ENCODE measurements at places on chromosomes 4 and X.

DNA sequence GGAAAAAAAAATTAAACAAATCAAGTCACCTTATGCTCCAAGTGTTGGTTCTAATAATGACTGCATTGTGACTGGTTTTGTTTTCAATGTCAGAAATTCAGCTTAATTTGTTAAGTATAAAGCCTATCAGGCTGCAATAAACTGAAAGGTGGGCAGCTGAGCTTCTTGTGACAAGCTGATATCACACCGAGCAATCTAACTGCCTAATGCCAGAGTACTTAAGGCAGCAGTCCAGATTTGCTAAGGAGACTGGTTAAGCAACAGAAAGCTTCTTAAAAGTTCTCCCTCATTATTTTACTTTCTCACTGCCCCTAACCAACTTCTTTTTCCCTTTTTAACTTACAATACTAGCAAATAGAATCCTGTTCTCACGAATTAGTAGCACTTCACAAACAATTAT lies 201.0 kb downstream of the MAB21L2 start:
- no peaks in the 10 kb centered on the region for H3K36me3 ChIP-seq
- no peaks in the 10 kb centered on the region for H3K27me3 ChIP-seq
- DNase-seq, result no peak
- H3K4me3 ChIP-seq, result no peak overlapping the region

DNA sequence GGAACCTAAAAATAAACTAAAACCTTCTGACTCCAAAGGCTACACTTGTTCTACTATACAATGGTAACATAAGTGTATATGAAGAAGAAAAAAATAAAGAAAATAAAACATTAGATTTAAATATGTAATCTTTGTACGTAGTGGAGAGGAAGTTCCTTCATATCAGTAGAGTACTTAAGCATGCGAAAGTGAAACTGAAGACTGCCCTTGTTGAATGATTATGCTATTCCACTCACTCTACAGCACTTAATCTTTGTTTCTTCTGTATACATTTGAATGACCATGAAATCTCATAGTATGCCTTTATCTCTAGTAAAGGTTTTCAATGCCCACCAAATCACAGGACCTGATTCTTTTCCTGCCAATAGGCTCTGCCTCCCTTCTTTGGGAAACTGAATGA lies 78.9 kb downstream of the NDST3 start:
- H3K4me3 ChIP-seq, result no peak overlapping the region
- H3K36me3 ChIP-seq, result no peaks in the 10 kb centered on the region
- H3K4me1 ChIP-seq, result no peaks in the 10 kb centered on the region
- no peak for DNase-seq

- H3K27me3 ChIP-seq, result no peaks in the 10 kb centered on the region
- no peak for DNase-seq
- no peak overlapping the region for H3K27ac ChIP-seq
- no peak overlapping the region for H3K4me3 ChIP-seq
- no peaks in the 10 kb centered on the region for H3K4me1 ChIP-seq
Observed at GRCh38 chr4:14023036-14023435, 395.5 kb upstream of the BOD1L1 start.

DNA sequence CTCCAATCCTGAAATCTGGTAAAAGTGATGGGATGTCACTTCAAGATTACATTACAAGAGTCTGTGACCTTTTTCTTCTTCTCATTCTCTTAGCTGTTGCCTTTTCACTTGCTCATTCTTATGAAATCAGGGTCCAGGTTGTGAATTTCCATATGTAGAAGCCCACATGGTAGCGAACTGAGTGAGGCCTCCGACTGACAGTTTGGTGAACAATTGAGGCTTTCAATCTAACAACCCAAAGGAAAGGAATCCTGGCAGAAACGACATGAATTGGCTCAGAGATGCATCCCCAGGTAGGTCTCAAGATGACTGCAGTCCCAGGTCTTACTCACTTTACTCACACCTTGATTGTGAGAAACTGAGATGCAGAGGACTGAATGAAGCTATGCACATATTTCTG lies 203.4 kb upstream of the FAT4 start:
- DNase-seq, result no peak
- H3K27ac ChIP-seq, result no peak overlapping the region
- no peaks in the 10 kb centered on the region for H3K4me1 ChIP-seq
- H3K4me3 ChIP-seq, result no peak overlapping the region
- H3K36me3 ChIP-seq, result no peaks in the 10 kb centered on the region
- no peaks in the 10 kb centered on the region for H3K27me3 ChIP-seq

GRCh38 chr4:133484287-133484686 lies 335.2 kb downstream of the PCDH10 start:
- no peak overlapping the region for H3K4me3 ChIP-seq
- H3K27ac ChIP-seq, result no peak overlapping the region
- DNase-seq, result no peak
- no peaks in the 10 kb centered on the region for H3K27me3 ChIP-seq
- H3K36me3 ChIP-seq, result no peaks in the 10 kb centered on the region
- no peaks in the 10 kb centered on the region for H3K4me1 ChIP-seq

DNA sequence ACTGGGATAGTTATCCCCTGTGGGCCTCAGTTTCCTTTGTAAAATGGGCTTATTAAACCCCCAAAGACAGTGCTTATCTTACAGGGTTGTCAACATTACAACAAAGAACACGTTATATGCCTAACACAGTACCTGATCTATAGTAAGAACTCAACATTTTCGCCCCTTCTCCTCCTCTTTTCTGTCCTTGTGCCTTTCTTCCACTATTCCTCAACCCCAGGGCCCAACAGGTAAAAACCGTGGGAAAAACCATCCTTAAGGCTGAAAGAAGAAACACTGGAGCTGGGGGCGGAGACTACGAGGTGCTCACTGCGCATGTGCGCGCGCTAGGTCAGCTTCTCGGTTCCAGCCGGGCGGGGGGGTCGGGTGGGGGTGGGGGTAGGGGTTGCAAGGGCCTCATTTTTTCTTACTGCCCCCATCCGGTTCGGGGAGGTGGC lies 426 bp upstream of the XIAP start:
- H3K4me1 ChIP-seq, result peaks cover 23% of the 10 kb centered on the region
- H3K27ac ChIP-seq, result peak overlapping the region; percentile 97
- no peaks in the 10 kb centered on the region for H3K27me3 ChIP-seq
- no peak for DNase-seq

- no peaks in the 10 kb centered on the region for H3K27me3 ChIP-seq
- H3K27ac ChIP-seq, result no peak overlapping the region
- no peak overlapping the region for H3K4me3 ChIP-seq
- peaks cover 7% of the 10 kb centered on the region for H3K36me3 ChIP-seq
- DNase-seq, result no peak
Observed at GRCh38 chr4:173246719-173247118, 78.1 kb downstream of the GALNT7 start.

- H3K4me3 ChIP-seq, result no peak overlapping the region
- DNase-seq, result no peak
- no peaks in the 10 kb centered on the region for H3K36me3 ChIP-seq
- no peaks in the 10 kb centered on the region for H3K4me1 ChIP-seq
- no peaks in the 10 kb centered on the region for H3K27me3 ChIP-seq
Observed at GRCh38 chrX:51440365-51440764, 56.0 kb downstream of the NUDT11 start.

DNA sequence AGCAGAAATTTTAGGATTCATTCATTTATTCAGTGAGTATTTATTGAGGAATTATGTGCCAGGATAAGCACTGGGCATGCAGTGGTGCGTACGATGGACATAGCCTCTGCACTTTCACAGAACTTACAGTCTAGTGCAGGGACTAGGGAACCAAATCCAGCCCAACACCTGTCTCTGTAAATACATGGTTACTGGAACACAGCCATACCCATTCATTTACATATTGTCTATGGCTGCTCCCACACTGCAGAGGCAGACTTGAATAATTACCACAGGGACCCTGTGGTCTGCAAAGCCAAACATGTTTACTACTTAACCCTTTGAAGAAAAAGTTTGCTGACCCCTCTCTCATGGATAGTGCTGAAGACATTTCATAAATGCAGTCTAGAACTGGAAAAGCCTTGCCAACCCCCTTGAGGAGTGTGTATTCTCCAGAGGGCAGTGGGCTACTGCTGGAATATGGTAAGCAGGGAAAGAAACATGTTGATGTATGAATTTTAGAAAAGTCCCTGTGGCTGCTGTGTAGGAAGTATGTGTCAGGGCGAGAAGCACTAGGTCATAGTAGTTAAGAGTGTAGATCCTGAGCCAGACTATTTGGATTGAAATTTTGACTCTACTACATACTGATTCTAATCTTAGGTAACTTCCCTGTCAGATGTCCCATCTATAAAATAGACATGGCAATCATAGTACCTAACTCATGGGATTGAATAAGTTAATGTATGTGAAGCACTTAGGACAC lies 75.5 kb downstream of the GALNT7 start:
- no peaks in the 10 kb centered on the region for H3K4me1 ChIP-seq
- no peaks in the 10 kb centered on the region for H3K27me3 ChIP-seq
- peaks cover 7% of the 10 kb centered on the region for H3K36me3 ChIP-seq
- no peak for DNase-seq

DNA sequence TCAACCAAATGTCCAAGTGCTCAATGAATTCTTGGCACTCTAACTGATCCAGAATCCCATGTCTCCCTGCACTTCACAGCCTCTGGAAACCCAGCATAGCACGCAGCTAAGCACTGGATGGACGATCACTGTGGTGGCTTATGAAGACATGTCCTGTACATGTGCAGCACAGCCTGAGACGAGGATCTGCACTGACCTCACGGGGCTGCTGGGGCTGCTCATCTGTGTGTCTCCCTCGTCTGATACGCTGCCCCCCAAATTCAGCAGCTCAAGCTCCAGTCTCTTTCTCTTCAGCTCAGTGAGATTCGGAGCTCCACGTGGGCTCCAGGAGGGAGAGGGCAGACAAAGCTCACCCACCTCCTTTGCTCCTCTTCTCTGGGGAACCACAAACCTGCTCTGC lies 126.9 kb downstream of the CPZ start:
- H3K4me3 ChIP-seq, result no peak overlapping the region
- no peak overlapping the region for H3K27ac ChIP-seq
- H3K36me3 ChIP-seq, result no peaks in the 10 kb centered on the region
- no peaks in the 10 kb centered on the region for H3K4me1 ChIP-seq
- no peak for DNase-seq

GRCh38 chr4:170089274-170089667 lies 485 bp downstream of the AADAT start:
- no peaks in the 10 kb centered on the region for H3K4me1 ChIP-seq
- peak overlapping the region; percentile 12 for H3K27ac ChIP-seq
- H3K36me3 ChIP-seq, result no peaks in the 10 kb centered on the region
- H3K4me3 ChIP-seq, result peak overlapping the region; percentile 52

DNA sequence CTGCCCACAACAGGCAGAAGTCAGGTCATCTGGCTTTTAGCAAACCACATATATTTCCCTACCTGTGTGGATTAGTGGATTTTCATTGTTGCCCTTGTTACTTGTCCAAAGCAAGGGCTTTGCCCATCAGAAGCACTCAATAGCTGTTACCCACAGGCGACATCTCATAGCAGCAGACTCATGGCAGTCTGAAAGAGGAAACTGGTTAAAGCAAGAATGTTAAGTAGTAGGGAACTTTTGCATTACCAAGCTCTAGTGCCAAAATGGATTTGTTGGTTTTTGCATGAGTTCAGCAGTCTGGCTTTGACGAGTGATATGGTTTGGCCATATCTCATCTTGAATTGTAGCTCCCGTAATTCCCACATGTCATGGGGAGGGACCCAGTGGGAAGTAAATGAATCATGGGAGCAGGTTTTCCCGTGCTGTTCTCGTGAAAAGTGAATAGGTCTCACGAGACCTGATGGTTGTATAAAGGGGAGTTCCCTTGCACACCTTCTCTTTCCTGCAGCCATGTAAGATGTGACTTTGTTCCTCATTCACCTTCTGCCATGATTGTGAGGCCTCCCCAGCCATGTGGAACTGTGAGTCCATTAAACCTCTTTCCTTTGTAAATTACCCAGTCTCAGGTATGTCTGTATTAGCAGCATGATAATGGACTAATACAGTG lies 107.9 kb downstream of the GPR143 start:
- H3K27me3 ChIP-seq, result no peaks in the 10 kb centered on the region
- DNase-seq, result no peak
- no peaks in the 10 kb centered on the region for H3K36me3 ChIP-seq
- H3K4me1 ChIP-seq, result no peaks in the 10 kb centered on the region
- no peak overlapping the region for H3K27ac ChIP-seq
- H3K4me3 ChIP-seq, result no peak overlapping the region

- H3K27me3 ChIP-seq, result no peaks in the 10 kb centered on the region
- no peak for DNase-seq
- H3K4me1 ChIP-seq, result no peaks in the 10 kb centered on the region
- no peak overlapping the region for H3K4me3 ChIP-seq
Observed at GRCh38 chr4:68872643-68873502, 57.1 kb downstream of the UGT2B10 start.

DNA sequence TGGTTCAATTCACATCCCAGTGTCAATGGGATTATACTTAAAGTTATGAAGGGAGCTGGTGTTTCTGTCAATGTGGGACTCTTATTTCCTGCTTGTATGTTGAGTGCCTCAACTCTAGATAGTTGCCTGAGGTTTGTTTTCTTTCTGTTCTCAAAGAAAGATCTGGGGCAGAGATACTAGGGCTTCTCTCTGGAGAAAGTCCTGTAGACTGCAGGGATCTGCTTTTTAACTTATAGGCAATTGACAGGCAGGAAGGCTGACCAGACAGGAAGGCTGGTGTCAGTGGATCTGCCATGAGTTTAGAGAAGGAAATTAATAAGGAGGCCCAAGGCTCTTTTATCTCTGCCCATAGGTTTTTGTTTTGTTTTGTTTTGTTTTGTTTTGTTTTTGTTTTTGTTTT lies 64.0 kb upstream of the PRKX start:
- H3K4me1 ChIP-seq, result no peaks in the 10 kb centered on the region
- no peak for DNase-seq
- H3K4me3 ChIP-seq, result no peak overlapping the region
- no peaks in the 10 kb centered on the region for H3K27me3 ChIP-seq
- H3K36me3 ChIP-seq, result no peaks in the 10 kb centered on the region
- no peak overlapping the region for H3K27ac ChIP-seq

DNA sequence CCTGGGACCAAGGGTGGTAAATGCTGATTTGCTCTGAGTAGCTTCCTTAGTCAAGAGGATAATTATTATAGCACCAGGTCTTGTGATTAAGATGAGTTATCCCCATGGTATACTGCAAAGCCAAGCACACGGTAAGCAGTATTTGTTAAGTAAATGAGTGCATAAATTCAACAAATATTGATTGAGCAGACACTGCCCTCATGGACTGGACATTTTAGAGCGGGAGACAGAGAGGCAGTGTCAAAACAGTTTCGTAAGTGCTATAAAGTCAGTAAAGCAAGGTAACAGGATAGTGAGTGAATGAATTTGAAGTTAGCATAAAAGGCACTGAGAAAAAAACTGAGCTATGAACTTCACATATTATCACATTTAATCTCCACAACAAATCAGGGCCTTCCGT lies 13.9 kb downstream of the PHF8 start:
- no peaks in the 10 kb centered on the region for H3K27me3 ChIP-seq
- H3K4me3 ChIP-seq, result no peak overlapping the region
- no peak for DNase-seq
- no peaks in the 10 kb centered on the region for H3K36me3 ChIP-seq
- no peaks in the 10 kb centered on the region for H3K4me1 ChIP-seq
- H3K27ac ChIP-seq, result no peak overlapping the region

Data from esophagus squamous epithelium (tissue), 5 donors.